ENCODE measurements at places on chromosomes 12 and 14.

GRCh38 chr12:16359512-16360491, 12.4 kb downstream of the MGST1 start:
- DNase-seq: no peak

GRCh38 chr12:120086801-120087621, 29.5 kb downstream of the RAB35 start:
- DNase-seq: peak; percentile 99

- no peak for DNase-seq
These were observed 2.0 kb upstream of the SETD1B start for GRCh38 chr12:121801595-121802484.

DNA sequence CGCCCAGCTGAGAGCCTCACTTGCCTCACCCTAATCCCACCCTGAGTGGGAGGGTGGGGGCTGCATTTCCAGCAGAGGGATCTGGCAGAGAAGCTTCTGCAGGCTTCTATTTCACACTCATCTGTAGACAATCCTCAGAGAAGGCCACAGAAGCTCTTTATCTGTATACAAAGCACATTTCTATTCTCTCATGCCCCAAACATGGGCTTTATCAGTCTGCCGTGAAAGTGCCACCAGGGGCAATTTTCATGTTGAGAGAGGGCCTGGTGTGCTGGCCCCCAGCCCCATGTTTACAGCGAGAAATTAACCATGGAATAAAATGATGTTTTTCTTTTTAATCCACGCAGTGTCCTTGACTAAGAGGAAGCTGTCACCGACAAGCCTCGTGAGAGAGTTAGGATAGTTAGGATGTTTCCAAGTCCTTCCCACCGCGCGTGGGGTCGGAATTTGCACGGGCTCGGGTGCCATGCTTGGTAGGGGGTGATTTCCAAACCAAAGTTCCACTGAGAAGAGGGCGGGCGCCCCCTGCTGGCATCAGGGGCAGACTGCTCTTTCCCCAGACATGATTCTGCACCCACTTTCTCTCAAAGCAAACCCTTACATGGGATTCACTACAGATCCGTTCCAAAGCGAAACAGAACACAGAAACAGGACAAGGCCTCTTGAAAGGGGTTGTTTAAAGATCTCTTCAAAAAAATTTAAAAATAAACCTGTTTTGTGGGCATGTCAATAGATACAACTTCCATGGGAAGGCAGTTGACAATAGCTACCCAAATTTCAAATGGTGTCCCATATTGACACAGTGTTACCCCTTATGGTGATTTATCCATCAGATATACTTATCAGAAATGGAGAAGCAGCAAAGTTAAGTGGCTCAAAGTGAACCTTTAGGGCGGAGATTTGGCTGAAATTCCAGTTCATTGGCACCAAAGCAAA, 19.4 kb downstream of the BDKRB1 start:
- no peak for DNase-seq

DNA sequence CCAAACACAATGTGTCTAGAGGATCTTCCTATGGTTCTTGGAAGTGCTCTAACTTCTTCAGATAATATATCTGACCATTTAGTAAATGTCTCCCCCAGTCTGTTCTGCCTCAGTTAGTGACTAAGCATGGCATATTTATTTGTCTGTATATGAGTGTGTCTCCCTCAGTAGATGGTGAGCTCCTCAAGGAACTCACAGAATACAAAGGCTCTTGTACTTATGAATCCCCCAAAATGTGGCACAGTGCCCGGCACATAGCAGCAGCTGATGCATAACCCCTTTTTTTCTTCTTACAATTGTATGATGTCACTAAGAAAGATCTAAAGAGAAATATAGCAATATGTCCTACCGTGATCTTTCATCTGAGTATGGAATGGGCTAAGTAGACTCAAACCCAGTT, 264.7 kb upstream of the PRICKLE1 start:
- no peak for DNase-seq

Measured in cardiac septum (tissue), 1 donor.